Dermis microvascular lymphatic vessel endothelial cell (primary cell): ENCODE measurements at places on chromosomes 4 and X. TPM values are rescaled to one million over a fixed set of nuclear protein-coding genes. Genes with fewer than 3 reads are reported as not detected.

DNA sequence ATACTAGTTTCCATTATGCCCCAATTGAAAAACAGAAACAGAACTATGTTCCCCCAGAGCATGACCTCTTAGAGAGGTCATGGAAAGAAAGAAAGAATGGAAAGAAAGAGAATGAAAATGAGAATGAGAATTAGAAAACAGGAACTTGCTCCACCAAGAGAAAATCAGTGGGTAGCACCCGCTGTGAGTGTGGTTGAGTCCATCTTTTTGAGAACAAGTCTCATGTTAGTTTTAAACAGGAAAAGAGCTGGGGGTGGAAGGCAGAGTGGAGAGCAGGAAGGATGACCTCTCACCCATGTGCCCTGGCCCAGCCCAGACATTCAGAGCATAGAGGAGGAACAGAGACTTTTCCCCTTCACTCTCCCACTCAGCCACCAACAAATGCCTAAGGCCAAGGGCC is 4.9 kb downstream of the GSX2 start:
- no peak for DNase-seq

- no peak for DNase-seq
Measured at GRCh38 chrX:63576533-63576932, 208.5 kb downstream of the ARHGEF9 start.

GRCh38 chrX:151789179-151789800 is 54.7 kb downstream of the CNGA2 start:
- DNase-seq = peak; percentile 55

GRCh38 chr4:139886798-139887197 is 221.2 kb downstream of the MGST2 start:
- DNase-seq = no peak

Gene ELF4
- 9.8 and 14.3 TPM in 2 replicates for total RNA-seq

Gene PPARGC1A
- 0.26 and 2.7 TPM in 2 replicates for total RNA-seq
